Fibroblast of the aortic adventitia (primary cell): ENCODE measurements at places on chromosomes 5 and 9. TPM values are rescaled to one million over a fixed set of nuclear protein-coding genes. Genes with fewer than 3 reads are reported as not detected.

PCDHGA2 gene
- total RNA-seq, result 2.5 and 3.9 TPM in 2 replicates

PLAC8L1 gene
- total RNA-seq, result 0.98 TPM in 1 of 2 replicates, not detected in the other

C7 gene
- 2.4 and 762 TPM in 2 replicates for total RNA-seq

CNTNAP3 gene
- 2.1 and 25.7 TPM in 2 replicates for total RNA-seq

PCDHGC5 gene
- 7.0 and 10.5 TPM in 2 replicates for total RNA-seq

PHYHD1 gene
- 8.5 and 13.1 TPM in 2 replicates for total RNA-seq

FSD1L gene
- total RNA-seq, result 5.2 and 7.0 TPM in 2 replicates

DIRAS2 gene
- 1.6 TPM in 1 of 2 replicates, not detected in the other for total RNA-seq

FOXD4L6 gene
- total RNA-seq, result not detected in 2 replicates

ORM1 gene
- total RNA-seq, result not detected in 2 replicates

MAMDC4 gene
- total RNA-seq, result 0.81 TPM in 1 of 2 replicates, not detected in the other

CDX1 gene
- total RNA-seq, result 0.18 and 0.65 TPM in 2 replicates

CD72 gene
- 1.1 and 1.9 TPM in 2 replicates for total RNA-seq

PCDHA9 gene
- under 0.01 and 0.49 TPM in 2 replicates for total RNA-seq

FLT4 gene
- total RNA-seq, result 0.09 TPM in 1 of 2 replicates, not detected in the other

TICAM2 gene
- total RNA-seq, result 9.1 and 19.1 TPM in 2 replicates

ANGPTL2 gene
- total RNA-seq, result 41.0 and 47.5 TPM in 2 replicates

PAEP gene
- total RNA-seq, result not detected in 2 replicates

AJM1 gene
- total RNA-seq, result 1.1 and 1.3 TPM in 2 replicates

FGFR4 gene
- total RNA-seq, result 0.74 TPM in 1 of 2 replicates, not detected in the other

INSYN2B gene
- 7.8 and 19.7 TPM in 2 replicates for total RNA-seq

QRFP gene
- total RNA-seq, result not detected in 2 replicates

WNT8A gene
- not detected in 2 replicates for total RNA-seq

LCN12 gene
- not detected in 2 replicates for total RNA-seq

PCA3 gene
- not detected in 2 replicates for total RNA-seq
